NCI-H1092 (cell line): ENCODE measurements at places on chromosomes 6 and 20.

GRCh38 chr6:72832271-72832670 is 210.4 kb downstream of the KCNQ5 start:
- DNase-seq = no peak

GRCh38 chr6:82372656-82373055 is 9.0 kb downstream of the TPBG start:
- DNase-seq = no peak

GRCh38 chr20:49400410-49400809 is 82.1 kb downstream of the KCNB1 start:
- no peak for DNase-seq

GRCh38 chr20:49136817-49137571 is 51.1 kb downstream of the STAU1 start:
- no peak for DNase-seq

GRCh38 chr6:131459005-131459404 is 114.0 kb upstream of the ARG1 start:
- DNase-seq = no peak

- no peak for DNase-seq
These were observed 1.1 kb upstream of the JARID2 start for GRCh38 chr6:15244620-15245360.

- DNase-seq = no peak
These were observed 40.2 kb downstream of the PLAGL1 start for GRCh38 chr6:143967706-143968376.

DNA sequence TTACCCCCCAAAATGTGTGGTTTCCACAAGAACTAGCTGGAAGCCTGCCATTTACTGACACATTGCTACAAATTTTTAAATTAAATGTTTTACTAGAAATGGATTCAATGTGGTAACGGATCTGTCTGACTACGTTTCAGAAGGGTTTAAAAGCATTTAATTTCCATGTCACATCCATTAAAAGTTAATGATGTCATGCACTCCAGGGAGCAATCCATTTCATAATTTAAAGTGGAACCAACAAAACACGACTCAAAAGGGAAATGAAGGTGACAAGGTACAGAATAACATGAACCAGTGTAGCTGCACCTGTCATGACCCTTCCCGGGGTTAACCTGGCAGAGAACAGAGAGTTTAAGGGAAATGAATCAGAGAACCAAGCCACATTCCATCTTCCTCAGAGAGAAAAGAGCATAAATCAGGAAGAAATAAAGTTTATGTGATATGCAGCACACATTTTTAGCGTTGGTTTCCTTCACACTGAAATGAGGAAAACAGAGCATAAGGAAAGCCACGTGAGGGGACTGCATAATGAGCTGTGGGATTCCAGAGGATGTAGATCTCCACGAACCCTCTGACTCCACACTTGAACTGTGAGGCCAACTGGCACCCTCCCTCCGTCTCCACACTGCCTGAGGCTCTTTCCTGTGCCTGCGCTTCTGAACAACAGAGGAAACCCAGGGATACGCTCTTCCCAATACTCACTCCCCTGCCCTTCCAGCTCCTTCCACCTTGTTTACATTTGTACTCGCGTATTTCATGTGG is 170.3 kb upstream of the AHI1 start:
- DNase-seq = no peak

- no peak for DNase-seq
These were observed 613.1 kb downstream of the EPHA7 start for GRCh38 chr6:92806254-92806653.
